ENCODE measurements at places on chromosomes 4 and X.

GRCh38 chr4:151227731-151228130 is 49.2 kb upstream of the PRSS48 start:
- DNase-seq = no peak

DNA sequence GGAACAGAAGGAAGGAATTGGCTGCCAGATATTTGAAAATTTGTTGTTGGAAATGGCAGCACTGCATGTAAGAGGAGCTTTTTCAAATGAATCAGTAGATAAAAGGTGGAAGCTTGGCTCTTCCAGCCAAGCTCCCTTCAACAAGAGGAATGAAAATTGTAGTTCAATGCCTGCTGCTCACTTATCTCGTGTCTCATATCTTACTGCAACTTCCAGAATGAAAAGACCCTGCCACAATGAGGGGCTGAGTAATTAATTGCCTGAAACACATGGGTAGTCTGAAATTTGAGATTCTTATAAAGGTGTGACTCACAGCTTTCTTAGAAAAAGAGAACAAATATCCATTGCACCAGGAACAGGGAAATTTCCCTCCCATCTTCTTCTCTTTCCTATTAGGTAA is 53.0 kb downstream of the HAND2 start:
- no peak for DNase-seq

DNA sequence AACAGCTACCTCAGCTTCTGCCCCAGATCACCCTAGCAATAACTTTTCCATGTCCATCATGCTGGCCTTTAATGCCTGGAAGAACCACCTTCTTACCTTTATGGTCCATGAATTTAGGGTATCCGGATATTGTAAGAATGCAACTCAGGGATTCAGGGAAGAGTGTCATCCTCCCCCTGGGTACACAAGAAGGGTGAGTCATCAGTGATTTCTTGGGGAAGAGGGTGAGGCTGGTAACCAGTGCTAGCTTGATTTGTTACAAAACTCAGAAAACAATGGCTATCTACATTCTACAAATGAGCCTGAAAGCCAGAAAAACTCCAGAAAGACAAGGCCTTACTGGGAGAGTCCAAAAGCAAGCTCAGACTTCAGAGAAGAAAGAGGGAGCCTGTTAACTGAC is 10.4 kb upstream of the NALF2 start:
- no peak for DNase-seq

GRCh38 chrX:38437093-38437492 is 84.7 kb downstream of the OTC start:
- no peak for DNase-seq

DNA sequence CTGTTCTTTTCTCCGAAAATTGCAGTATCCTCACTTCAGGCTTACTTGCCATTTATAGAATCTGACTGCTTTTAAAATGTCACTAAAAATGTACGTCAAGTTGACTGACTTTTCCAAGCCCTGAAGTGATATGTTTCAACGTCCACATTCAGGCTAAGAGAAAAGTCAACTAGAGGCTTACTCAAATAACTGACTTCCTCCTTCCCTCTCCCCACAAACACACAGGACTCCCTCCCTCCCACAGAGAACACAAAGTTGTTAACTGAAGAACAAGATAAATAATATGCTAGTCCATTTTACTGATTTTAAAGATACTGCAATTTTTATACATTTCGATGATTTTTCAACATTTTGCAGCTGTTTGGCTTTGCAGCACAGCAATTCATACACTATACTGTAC is 13.8 kb upstream of the CDKL2 start:
- DNase-seq = no peak

DNA sequence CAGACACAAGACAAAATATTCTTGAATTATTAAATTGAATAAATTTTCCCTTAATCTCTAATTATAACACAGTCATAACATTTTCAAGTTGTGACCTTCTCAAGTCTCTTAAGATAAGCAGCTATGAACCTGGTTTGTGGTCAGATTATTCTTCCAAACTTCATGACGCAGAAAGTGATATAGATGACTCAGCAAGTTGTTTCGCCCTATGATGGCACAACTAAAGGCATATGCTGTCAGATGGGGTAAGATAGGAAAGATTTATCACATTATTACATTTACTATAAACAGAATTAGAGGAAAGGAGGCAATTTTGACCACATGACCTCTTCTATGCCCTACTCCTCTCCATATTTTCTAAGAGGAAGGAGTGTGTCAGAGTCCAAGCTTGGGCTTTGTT is 4.6 kb upstream of the DCAF12L2 start:
- DNase-seq = no peak

DNA sequence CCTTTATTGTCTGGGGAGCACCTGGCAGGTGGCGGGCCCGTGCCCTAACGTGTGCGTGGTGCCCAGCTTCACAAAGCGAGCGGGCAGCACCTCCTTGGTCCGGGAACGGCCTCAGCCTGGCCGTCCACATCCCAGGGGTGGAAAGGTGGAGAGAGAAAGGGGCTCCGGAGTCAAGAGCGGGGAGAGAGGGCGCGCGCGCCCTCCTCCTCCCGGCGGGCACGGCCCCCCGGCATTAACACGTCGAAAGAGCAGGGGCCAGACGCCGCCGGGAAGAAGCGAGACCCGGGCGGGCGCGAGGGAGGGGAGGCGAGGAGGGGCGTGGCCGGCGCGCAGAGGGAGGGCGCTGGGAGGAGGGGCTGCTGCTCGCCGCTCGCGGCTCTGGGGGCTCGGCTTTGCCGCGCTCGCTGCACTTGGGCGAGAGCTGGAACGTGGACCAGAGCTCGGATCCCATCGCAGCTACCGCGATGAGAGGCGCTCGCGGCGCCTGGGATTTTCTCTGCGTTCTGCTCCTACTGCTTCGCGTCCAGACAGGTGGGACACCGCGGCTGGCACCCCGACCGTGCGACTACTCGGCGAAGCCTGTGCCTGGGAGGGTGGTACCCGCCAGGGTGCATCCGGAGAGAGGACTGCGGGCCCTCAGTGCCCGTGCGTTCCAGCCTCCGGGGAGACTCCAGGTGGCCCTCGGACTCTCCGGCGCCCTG is at the start of gene KIT:
Gene KIT (plus strand): TSS at position 407 of the 701 bp plus-strand sequence. CDS start 58 bp downstream, at position 465.
- DNase-seq = peak; percentile 8

- DNase-seq = no peak
Observed at GRCh38 chr4:31328932-31329331, 608.8 kb downstream of the PCDH7 start.

GRCh38 chrX:37918703-37919102 is 71.3 kb upstream of the DYNLT3 start:
- no peak for DNase-seq

DNA sequence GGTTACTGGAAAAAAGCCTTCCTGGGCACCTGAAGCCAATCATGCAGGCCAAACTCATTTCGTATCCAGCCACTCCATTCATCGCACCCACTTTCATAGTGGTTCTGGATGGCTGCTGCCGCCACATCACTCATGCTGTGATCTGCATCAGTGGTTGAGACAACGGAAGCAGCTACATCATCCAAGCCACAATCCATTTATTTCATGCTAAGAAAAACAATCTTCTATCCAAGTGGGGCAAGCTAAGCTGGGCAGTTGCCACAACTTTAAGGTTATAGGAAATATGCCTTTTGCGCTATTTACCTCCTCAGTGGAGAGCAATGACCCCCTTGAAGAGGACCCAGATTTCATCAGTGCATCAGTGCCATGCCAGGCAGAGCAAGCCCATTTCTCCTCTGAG is 124.6 kb downstream of the GRIA3 start:
- no peak for DNase-seq

DNA sequence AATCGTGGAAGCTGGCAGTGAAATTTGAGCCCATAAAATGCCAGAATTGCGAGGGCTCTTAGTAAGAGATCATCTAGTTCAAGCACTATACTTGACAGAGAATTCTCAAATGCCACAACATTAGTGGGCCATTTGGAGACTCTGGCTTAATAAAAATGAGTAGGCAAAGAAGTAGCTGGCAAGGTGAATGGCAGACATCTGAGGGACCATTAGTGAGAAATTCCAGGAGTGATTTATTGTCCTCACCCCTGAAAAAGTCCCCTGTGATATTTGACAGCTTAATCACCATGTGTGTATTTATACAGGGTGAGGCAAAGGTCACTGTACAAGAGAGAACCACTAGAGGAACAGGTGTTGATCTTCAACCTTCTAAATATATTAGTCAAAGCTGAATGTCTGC is 207.5 kb downstream of the CHRDL1 start:
- no peak for DNase-seq

GRCh38 chrX:44459501-44459900 is 83.2 kb downstream of the FUNDC1 start:
- DNase-seq = no peak

GRCh38 chr4:105461621-105462382 is 12.1 kb downstream of the PPA2 start:
- DNase-seq = no peak

- DNase-seq = no peak
Observed at GRCh38 chrX:15702488-15703371, 35.3 kb upstream of the CA5B start.

- no peak for DNase-seq
Observed at GRCh38 chr4:74455361-74456055, 10.6 kb downstream of the AREG start.

GRCh38 chr4:53905276-53905940 is 159.0 kb downstream of the CHIC2 start:
- DNase-seq = no peak

- DNase-seq = no peak
Observed at GRCh38 chr4:122826079-122826527, 528 bp upstream of the FGF2 start.

DNA sequence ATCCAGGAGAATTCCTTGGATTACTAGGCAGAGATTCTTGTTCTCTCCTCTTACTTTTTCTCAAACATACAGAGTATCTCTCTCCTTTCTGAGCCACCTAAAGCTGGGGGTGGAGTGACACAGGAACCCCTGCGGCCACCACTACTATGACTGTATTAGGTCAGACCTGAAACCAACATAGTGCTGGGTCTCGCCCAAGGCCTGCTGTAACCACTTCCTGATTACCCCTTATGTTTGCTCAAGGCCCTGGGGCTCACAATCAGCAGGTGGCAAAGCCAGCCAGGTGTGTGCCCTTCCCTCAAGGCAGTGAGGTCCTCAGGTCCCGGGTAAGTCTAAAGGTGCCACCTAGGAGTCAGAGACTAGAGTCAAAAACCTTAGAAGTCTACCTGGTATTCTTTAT is 166.4 kb downstream of the PARM1 start:
- DNase-seq = no peak

- no peak for DNase-seq
Observed at GRCh38 chr4:59583845-59584568, 1616.1 kb upstream of the ADGRL3 start.

Data from stimulated activated CD4-positive, alpha-beta T cell treated with anti-CD3 and anti-CD28 coated beads, Interleukin-4, amount 100 ng/mL, for 24 hours (primary cell).